ENCODE measurements at places on chromosomes 12 and 14.

DNA sequence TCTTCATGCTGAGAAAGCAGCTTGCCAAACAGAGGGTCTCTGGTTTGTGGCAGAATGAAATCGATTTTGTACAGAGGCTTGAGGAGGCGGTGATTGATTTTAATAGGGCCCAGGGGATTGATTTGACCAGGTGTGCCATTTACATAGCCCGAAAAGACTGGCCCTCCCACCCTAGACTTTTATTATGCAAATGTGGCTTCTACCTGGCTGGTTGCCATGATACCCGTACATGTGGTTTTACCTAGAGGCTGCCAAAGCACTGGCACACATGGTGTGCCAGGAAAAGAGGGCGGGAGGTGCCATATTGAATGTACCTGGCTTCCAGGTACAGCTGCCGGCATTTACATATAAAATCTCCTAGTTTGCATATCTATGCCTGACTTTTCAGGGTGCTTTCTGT, 18.0 kb upstream of the GUCY2C start:
- no peak for DNase-seq

- no peak for DNase-seq
These were observed 7.8 kb upstream of the DYNLL1 start for GRCh38 chr12:120488057-120488640.

GRCh38 chr12:96343347-96343954, 56.8 kb downstream of the CDK17 start:
- DNase-seq, result no peak

DNA sequence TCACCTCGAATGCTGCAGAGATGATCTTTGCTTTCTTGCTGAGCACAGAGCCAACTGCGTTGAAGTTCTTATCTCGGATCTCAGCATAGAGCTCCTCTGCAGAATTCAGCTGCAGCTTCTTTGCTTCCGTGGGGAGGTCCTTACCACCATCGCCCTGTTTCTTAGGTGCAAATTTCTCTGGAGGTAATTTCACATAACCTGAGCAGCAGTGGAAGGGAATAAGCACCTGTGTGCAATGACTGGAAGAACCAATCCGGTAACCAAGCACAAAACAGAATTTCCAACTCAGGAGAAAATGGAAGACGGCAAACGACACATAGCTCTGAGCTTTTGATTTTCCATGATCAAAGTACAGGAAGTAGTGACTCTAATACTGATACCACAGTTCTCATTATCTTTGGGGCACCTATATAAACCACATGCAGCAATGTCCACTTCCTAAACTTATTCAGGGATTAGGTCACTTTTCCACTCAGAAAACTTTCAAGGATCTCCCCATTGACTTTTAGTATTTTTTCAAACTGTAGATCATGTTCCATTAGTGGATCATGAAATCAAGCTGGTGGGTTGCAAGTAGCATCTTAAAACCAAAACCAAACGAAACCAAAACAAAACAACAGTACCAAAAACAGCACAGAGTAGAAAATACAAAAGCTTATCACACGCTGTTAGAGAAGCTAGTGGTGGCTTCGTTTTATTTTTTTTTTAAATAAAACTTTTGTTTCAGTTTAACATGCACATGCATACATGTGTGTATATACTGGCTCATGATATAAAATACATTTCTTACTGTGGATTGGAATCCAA, 18.9 kb upstream of the DIABLO start:
- no peak for DNase-seq
